ENCODE measurements at places on chromosomes 2 and 18. TPM values are rescaled to one million over a fixed set of nuclear protein-coding genes. Genes with fewer than 3 reads are reported as not detected.
A peak's percentile ranks its signal among the peaks of the same experiment; 100 is the strongest.

IL1RN gene
- 0.60 TPM for total RNA-seq

SLC5A6 gene
- total RNA-seq: 20.0 TPM

ALPI gene
- not detected for total RNA-seq

TWIST2 gene
- 7.6 TPM for total RNA-seq

SIX2 gene
- total RNA-seq: 1.3 TPM

ATP8B1 gene
- 14.9 TPM for total RNA-seq

CRYGC gene
- total RNA-seq: not detected

FHOD3 gene
- 119 TPM for total RNA-seq

DNA sequence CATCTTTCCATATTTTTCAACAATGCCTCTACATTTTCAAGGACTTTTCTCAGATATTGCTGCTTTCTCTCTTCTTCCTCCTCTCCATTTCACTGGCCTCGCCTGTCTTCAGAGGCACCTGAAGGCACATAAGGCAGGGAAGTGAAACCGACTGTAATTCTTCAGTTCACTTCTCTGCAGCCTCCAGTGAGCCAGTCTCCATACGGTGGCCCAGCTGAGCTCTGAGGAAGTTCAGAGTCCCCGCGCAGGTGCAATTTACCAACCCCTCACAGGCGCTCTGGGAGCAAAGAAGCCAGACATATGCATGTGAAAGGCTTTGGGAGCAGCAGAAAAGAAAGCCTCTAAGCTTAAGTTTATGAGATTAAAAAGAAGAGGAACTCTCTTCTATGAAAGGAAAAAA is 12.4 kb downstream of the KLHL14 start:
- DNase-seq: no peak

GRCh38 chr18:1304392-1304992 is 399.8 kb downstream of the ADCYAP1 start:
- no peak for DNase-seq

- DNase-seq: peak; percentile 25
Observed at GRCh38 chr2:37688771-37689468, 17.5 kb upstream of the CDC42EP3 start.

DNA sequence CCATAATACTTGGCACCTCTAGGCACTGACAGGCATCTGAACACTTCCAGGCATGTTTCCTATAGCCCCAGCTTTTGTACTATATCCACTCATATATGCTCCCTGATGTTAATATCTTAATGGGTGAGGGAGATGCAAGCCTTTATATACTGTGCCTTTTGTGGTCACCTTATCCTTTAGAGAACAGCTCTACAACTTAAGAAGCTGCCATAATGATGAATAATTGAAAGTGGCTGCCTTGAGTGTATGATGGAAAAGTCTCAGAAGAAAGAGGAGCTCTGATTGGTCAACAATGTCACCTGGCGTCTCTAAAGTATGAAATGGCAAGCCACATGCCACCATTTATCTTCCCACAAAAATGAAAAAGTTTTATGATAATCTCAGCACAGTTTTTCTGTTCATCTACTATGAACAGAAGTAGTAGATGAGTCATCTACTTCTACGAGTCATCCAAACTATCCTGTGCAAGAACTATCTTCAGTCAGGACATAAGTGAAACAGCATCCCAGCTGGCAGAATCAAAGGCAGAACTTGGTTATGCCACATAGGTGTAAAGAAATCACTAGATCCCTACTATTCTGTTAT is 997.9 kb upstream of the CELF4 start:
- DNase-seq: no peak

DNA sequence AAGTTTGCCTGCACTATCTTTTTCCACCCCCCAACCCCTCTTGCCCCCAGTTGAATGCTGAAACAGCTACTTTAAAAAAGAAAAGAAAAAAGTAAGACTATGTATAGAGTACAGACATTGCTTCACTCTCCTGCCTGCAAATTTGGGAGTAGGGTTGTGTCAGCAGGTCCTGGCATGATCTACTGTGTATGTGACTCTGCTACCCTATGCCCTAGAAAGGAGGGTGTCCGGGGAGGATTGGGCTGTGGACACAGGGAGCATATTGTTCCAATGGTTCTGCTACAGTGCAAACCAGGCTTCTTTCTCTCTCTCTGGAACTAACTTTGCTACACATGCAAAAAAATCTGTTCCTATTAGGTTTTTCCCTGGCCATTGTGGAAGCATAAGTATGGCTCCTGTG is 9.9 kb upstream of the ZEB2 start:
- no peak for DNase-seq

DNA sequence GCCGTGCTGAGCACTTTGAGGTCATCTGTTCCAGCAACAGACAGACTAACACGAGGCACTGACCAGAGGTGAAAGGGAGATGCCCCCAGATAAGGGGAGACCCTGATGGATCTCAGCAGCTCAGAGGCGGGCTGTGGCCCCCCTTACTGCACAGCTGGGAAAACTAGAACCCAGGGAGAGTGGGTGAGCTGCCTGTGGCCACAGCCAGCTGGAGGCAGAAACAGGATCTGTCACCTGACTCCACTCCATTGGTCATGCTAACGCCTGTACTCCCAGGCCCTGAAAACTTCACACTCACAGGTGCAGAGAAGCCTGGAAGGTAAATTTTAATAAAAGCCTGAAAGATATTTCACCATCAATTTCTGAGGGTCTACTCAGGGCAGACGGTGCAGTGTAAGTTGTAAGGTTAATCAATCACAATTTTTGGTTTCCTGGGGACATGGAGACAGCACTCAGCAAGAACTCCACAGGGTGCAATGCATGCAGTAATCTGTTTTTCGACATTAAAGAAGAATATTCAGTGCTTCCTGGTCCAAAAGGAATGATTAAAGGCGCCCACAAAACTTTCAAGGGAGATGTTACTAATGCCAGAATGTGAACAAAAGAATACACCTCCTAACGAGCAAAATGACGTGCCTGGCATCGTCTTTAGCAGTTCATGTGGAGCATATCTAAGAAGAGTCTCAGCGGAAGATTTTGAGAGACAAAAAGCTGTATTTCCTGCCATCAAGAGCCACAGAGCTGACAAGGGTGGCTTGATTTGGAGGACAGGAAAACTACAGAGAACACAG is 173.4 kb downstream of the EIPR1 start:
- no peak for DNase-seq

- DNase-seq: no peak
Observed at GRCh38 chr2:111950236-111950635, 51.8 kb downstream of the MERTK start.

- no peak for DNase-seq
Observed at GRCh38 chr2:23546913-23547312, 161.9 kb downstream of the KLHL29 start.

DNA sequence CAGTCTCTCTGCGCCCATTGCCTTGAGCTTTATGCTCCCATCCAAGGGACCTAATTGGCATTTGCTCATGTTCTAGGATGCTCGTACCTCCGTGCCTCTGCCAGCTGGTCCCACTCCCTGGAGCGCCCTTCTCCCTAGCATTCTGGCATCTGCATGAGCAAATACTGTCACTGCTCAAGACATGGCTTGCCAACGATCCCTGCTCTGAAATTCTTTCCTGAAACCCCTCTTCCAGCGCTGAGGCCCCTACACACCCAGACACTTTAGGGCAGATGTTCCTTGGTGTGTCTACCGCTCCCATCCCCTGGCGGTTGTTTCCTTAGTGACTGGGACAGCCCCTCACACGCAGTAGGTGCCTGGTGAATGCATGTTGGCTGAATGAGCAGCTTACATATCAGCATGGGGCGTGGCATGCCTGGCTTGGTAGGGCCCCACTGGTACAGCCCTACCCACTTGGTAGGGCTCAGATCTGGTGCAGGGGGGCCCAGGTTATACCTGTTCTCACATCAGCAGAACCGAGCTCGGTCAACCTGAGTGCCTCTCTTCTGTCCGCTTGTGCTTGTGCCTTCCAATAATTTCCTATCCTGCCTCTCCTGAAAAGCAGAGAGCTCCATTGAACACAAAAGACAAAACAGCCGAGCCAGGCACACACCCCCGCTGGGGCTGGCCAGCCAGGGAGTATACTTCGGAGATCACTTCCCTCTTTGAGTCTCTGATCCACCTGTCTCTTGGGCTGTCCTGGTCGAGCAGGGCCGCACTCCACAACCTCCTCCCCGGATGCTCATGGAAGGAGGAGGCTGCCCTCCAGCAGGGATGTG is 59.2 kb downstream of the INHBB start:
- DNase-seq: no peak

- DNase-seq: no peak
Observed at GRCh38 chr2:190785334-190785733, 95.3 kb upstream of the GLS start.

DNA sequence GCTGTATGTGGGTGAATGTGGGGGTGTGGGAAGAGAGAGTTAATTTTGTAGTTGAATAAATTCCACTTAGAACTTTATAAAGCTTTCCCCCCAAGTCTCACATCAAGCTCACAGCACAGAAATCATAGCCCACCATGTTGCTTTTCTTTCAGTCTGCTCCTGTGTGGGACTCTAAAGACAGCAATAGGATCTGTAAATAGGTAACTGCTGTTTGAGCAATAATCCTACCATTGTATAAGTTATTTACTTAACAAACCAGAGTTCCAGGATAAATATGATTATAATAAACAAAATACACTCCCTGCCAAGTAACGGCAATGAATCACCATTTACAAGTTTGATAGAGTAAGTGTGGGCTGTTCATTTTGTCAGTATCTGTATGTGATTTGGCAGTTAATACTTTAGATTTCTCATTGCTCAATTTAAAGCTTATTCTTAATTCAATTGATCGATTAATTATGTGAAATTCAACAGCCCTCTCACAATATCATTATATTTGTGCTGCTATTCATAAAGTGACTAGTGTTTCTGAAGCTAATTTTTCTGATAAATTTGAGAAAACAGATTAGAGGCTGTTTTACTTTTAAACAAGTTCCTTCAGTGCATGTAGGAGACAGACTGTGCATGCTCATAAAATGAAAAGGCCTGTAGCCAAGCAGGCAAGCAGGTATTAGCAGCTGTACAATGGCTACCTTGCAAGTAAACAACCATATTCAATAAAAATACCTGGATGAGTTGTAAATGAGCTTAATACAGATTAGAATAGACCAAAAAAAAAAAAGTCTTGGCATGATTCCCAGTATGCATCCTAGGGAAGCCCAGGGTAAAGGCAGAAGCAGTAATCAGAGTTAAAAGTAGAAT is 142.7 kb downstream of the PDE11A start:
- DNase-seq: no peak

DNA sequence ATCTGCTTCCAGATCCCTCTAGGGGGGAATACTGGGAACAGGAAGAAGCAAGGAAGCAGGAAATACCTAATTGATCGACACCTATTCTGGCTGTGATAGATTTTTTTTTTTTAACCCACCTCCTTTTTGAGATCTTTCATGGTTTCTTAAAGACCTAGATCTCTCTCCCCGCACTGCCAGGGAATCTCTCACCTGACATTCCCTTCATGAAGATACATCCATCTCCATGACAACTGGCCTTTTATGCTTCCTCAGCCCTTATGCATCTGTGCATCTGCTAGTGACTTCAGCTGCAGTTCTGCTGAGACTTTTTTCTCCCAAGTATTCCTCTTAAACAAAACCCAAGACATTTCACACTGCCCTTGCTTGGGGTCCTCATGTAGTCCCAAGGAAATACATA is 21.1 kb upstream of the CPO start:
- no peak for DNase-seq

- DNase-seq: no peak
Observed at GRCh38 chr2:38079116-38080052, 3.4 kb upstream of the CYP1B1 start.

DNA sequence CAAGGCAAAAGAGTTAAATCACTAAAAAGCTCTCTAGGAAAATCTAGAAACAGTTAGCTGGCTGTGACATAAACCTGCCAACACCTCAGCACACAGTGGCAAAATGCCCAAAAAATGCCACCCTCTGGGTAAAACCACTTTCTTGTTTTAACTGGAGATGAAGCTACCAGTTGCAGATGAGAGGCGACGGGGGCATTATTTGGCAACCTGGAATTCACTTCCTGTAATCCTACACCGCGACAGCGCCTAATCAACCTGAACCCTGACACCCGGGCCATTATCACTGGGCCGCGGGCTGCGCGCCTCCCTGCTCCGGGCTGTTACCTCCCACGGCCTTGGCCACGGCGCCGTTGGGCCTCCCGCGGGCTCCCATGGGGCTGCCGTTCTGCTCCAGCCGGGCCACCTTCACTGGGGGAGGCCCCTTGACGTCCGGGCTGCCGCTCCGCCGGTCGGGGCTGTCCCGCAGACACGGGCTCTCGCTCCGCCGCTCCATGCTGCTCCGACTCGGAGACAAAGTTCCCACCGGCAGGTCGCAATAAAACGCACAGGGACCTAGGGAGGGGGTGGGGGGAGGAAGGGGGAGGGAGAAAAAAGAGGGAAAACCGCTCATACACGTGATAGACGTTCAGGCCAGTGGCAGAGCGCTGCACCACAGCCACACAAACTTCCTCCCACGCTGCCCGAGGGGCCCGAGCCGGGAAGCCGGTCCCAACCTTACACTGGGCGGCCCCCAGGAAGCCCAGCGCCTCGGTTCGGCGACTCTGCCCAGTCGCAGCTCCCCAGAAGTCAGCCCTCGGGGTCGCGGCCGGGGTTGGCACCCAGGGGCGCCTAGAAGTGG is 2.0 kb downstream of the SATB2 start:
- DNase-seq: no peak

DNA sequence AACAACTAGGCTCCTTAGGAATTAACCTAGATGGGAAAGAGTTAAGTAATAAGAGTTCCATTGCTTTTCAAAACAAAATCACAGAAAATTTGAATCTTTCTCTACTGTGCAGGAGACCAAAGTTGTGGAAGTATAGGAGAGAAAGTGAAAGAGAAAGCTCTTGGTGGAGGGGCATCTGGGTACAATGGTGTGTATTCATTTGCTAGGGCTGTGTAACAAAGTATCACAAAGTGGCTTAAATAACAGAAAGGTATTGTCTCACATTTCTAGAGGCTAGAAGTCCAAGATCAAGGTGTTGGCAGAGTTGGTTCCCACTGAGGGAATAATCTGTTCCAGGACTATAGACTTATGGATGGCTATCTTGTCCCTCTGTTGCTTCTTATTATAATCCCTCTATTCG is 50.5 kb upstream of the GORASP2 start:
- DNase-seq: no peak

GRCh38 chr2:88136817-88137216 is 9.0 kb upstream of the FABP1 start:
- DNase-seq: no peak

DNA sequence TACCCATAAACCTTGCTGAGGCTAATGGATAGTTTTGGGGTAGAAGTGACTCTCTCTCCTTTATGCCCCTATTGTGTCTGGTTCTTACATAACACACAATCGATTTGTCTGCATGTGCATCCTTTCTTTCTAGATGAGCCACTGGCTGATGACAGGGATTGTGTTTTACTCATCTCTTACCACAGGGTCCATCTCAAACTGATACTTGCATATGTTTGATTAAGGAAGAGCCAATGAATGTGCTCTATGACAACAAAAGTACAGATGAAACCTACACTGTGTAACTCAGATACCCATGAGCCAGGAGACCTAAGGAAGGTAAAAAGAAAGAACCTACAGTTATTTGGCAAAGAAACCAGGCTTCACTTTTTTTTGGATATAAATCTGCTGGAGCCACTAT is 13.2 kb upstream of the BZW1 start:
- no peak for DNase-seq

DNA sequence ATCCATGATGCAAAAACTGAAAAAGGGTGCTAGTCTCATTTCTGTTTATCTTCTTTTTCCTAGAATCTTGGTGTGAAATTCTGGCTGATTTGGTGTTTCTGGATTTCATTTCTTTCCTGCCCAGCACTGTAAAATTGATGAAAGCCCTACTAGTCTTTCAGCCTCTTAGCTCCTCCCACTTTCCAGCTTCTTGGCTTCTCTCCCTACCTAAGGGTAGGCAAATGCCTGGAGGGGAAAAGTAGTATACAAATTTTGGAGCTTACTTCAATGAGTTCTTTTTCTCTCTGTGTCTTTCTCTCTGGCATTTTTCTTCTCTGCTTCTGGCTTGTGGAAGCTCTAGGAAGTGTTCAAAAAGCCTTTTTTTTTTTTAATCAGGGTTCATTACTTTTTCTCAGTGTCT is 160.5 kb downstream of the XIRP2 start:
- DNase-seq: no peak
